ENCODE measurements at places on chromosomes 6 and 20.

DNA sequence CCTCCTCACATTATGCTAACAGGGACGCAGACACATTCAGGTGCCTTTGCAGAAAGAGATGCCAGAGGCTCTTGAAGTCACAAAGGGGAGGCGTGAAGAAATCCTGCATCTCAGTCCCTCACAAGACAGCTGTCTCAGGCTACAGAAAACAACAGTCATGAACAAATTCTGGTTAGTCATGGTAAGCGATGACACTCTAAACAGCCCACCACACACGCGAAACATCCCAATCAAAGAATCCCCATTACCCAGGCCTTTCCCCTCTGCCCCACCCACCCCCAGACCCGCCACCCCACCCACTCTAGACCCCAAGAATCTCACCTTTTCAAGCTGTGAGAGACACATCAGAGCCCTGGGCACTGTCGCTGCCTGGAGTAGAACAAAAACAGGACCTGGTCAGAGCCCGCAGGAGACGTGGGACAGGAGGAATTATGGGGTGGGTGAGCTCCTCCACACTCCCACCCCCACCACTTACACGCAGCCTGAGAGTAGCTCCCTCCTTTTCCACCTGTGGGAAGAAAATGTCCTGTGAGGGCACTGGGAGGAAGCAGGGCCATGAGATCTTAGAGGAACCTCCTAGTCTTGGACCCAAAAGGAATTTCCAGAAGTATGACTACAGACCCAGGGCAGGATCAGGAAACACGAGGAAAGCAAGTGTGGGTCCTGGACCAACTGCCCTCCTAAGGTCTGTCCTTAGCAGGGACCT is 2.7 kb downstream of the HLA-B start:
- DNase-seq = no peak

GRCh38 chr20:57332105-57333089 is 2.8 kb downstream of the SPO11 start:
- DNase-seq = no peak

DNA sequence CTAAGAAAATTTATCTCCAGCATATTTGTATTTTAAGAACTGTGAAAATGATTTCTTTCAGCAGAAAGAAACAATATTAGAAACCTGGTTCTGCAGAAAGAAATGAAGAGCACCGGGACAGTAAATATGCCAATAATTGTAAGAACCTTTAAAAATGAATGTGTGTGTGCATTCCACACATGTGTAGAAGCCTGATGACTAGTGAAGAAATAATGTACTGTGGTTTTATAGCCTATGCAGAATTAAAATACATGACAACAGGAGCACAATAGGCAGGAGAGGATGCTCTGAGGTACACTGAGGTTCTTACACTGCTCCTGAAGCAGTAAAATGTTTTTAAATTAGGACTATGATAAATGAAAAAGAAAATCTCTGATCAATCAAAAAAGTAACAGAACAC is 48.9 kb downstream of the SNX14 start:
- no peak for DNase-seq

GRCh38 chr20:15570156-15570555 is 1003.1 kb downstream of the KIF16B start:
- no peak for DNase-seq

GRCh38 chr6:75631859-75632635 is 30.4 kb downstream of the SENP6 start:
- DNase-seq = no peak

GRCh38 chr6:111033628-111034289 is 51.9 kb downstream of the RPF2 start:
- no peak for DNase-seq

DNA sequence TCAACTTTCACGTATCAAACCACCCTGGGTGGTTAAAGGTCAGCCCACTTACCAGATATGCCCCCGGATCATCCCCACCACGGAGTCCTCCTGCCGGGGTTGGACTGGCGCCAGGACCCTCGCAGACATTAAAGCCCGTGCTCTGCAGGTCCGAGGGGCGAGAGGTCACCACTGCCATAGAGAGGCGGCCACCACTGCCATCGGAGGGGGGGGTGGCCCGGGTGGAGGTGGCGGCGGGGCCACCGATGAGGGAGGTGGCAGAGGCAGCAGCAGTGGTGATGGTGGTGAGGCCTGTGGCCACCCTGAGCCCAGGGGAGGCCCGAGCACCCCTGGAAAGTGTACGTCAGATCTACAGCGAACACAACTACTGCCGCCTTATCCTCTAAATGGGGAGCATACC is 76.3 kb downstream of the ASXL1 start:
- DNase-seq = no peak

DNA sequence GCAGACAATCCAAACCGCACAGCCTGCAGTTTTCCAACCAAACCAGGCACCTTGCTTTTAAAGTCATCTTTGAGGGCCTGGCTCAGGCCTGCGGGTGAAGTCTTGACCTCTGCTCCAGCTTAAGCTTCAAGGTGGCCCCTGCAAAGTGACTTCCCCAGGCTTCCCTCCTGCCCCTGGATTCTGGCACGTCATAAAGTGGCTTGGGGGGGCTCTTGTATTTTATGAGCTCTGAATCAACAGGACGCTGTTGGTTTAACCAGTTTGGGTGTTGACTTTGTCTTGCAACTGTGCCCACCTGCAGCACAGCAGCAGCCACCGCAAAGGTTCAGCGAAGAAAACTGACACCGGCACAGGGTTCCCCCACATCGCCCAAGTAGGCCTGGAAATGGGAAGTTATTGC is 81.2 kb downstream of the NFATC2 start:
- no peak for DNase-seq

GRCh38 chr6:153525998-153526397 is 394.9 kb upstream of the RGS17 start:
- DNase-seq = no peak

- DNase-seq = no peak
These were observed 21.9 kb downstream of the BHLHE23 start for GRCh38 chr20:62984666-62985443.

All from activated CD4-positive, CD25-positive, alpha-beta regulatory T cell (primary cell).